HCT116 (cell line): ENCODE measurements at places on chromosomes 7 and 10. TPM values are rescaled to one million over a fixed set of nuclear protein-coding genes. Genes with fewer than 3 reads are reported as not detected.

GRCh38 chr7:106139265-106140251 lies 27.4 kb upstream of the SYPL1 start:
- H3K36me3 ChIP-seq, result no peaks in the 10 kb centered on the region
- no peak overlapping the region for H3K27ac ChIP-seq
- DNase-seq, result no peak

- DNase-seq, result no peak
- no peaks in the 10 kb centered on the region; the same call in 1 of the 2 replicates for H3K4me1 ChIP-seq
- H3K27me3 ChIP-seq, result no peaks in the 10 kb centered on the region
- no peak overlapping the region for H3K4me3 ChIP-seq
- no peak overlapping the region for H3K27ac ChIP-seq
These were observed 263.2 kb upstream of the C7orf33 start for GRCh38 chr7:148327379-148327778.

GRCh38 chr7:520503-521161 lies 986 bp upstream of the PDGFA start:
- peak overlapping the region; percentile 33; the same call in 1 of the 2 replicates for H3K4me3 ChIP-seq
- peaks cover 47% of the 10 kb centered on the region for H3K4me1 ChIP-seq
- H3K27me3 ChIP-seq, result no peaks in the 10 kb centered on the region
- DNase-seq, result no peak
- no peak overlapping the region; the same call in 1 of the 2 replicates for H3K27ac ChIP-seq
- no peaks in the 10 kb centered on the region for H3K36me3 ChIP-seq

GRCh38 chr10:15267496-15267895 lies 99.0 kb upstream of the NMT2 start:
- no peaks in the 10 kb centered on the region for H3K4me1 ChIP-seq
- DNase-seq, result no peak
- no peaks in the 10 kb centered on the region for H3K36me3 ChIP-seq
- H3K27ac ChIP-seq, result no peak overlapping the region
- no peak overlapping the region for H3K4me3 ChIP-seq

- DNase-seq, result no peak
- H3K4me1 ChIP-seq, result no peaks in the 10 kb centered on the region
- H3K4me3 ChIP-seq, result no peak overlapping the region
These were observed 87.6 kb upstream of the IL6 start for GRCh38 chr7:22639396-22639795.

- H3K27me3 ChIP-seq, result no peaks in the 10 kb centered on the region
- no peak overlapping the region for H3K4me3 ChIP-seq
- H3K36me3 ChIP-seq, result no peaks in the 10 kb centered on the region
- no peak overlapping the region for H3K27ac ChIP-seq
- peaks cover 29% of the 10 kb centered on the region for H3K4me1 ChIP-seq
These were observed 29.1 kb downstream of the GPRIN2 start for GRCh38 chr10:46527241-46527811.

- peak overlapping the region; percentile 46 for H3K27ac ChIP-seq
- H3K4me3 ChIP-seq, result peak overlapping the region; percentile 60
- H3K4me1 ChIP-seq, result peaks cover 62% of the 10 kb centered on the region
- no peaks in the 10 kb centered on the region for H3K36me3 ChIP-seq
These were observed 12.4 kb upstream of the HOXA2 start for GRCh38 chr7:27114881-27115220.

GRCh38 chr7:75039709-75040108 lies 33.9 kb downstream of the RCC1L start:
- H3K27ac ChIP-seq, result no peak overlapping the region
- no peaks in the 10 kb centered on the region for H3K4me1 ChIP-seq
- no peak overlapping the region for H3K4me3 ChIP-seq
- no peaks in the 10 kb centered on the region for H3K27me3 ChIP-seq
- H3K36me3 ChIP-seq, result peaks cover 4% of the 10 kb centered on the region; the same call in 1 of the 2 replicates

- H3K27ac ChIP-seq, result no peak overlapping the region
- no peaks in the 10 kb centered on the region for H3K27me3 ChIP-seq
- no peak overlapping the region for H3K4me3 ChIP-seq
- DNase-seq, result no peak
These were observed 318.3 kb downstream of the MDFIC start for GRCh38 chr7:115240242-115240641.

- no peak overlapping the region for H3K4me3 ChIP-seq
- no peak for DNase-seq
These were observed 215.3 kb upstream of the RHOBTB1 start for GRCh38 chr10:61159253-61159652.

DNA sequence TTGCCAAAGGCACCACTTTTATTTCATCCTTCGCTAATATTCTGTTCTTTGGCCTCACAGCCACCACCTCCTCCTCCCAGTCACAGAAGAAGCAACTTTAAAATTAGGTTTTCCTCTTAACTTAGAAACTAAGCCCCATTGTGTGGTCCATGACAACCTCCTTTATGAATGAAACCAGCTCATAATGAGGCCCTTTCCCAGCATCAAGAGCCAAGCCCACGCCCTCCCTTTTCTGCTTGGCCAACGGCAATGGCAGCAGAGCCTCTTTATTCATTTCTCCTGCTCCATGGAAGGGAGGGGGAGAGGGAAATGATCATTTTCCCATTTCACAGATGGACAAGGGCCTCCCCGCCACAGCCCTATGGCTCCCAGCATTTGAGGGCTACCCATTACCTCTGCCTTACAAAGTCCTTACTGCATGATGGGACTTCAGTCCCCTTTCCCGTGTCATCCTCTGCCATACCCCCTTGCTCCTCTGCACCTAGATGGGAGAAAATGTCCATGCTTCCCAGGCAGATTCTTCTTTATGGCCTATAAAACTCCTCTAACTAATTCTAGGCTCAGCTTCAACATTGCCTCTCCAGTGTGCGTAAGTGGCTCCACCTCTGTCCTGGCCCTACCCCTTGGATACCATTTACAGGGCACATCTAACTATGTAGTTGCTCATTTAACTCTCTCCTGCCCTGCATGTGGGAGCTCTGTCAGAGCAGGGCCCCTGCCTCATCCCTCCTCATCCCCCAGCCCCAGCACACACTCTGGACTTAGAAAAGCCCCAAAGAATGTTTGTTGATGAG lies 475.5 kb downstream of the RPS24 start:
- no peak overlapping the region for H3K27ac ChIP-seq
- H3K27me3 ChIP-seq, result 0 out of 2 replicates have a peak, but pooled peaks cover 10% of the 10 kb centered on the region
- H3K36me3 ChIP-seq, result no peaks in the 10 kb centered on the region
- H3K4me3 ChIP-seq, result no peak overlapping the region
- H3K4me1 ChIP-seq, result no peaks in the 10 kb centered on the region; the same call in 1 of the 2 replicates

GRCh38 chr10:75058161-75058560 lies 53.3 kb upstream of the SAMD8 start:
- H3K4me1 ChIP-seq, result no peaks in the 10 kb centered on the region
- no peaks in the 10 kb centered on the region for H3K36me3 ChIP-seq
- no peak overlapping the region for H3K27ac ChIP-seq
- no peak overlapping the region for H3K4me3 ChIP-seq
- DNase-seq, result no peak

GRCh38 chr7:51318886-51319579 lies 2.4 kb upstream of the COBL start:
- peaks cover 15% of the 10 kb centered on the region for H3K4me1 ChIP-seq
- no peaks in the 10 kb centered on the region for H3K36me3 ChIP-seq
- no peak overlapping the region for H3K4me3 ChIP-seq
- no peak overlapping the region for H3K27ac ChIP-seq
- no peaks in the 10 kb centered on the region for H3K27me3 ChIP-seq
- DNase-seq, result no peak

DNA sequence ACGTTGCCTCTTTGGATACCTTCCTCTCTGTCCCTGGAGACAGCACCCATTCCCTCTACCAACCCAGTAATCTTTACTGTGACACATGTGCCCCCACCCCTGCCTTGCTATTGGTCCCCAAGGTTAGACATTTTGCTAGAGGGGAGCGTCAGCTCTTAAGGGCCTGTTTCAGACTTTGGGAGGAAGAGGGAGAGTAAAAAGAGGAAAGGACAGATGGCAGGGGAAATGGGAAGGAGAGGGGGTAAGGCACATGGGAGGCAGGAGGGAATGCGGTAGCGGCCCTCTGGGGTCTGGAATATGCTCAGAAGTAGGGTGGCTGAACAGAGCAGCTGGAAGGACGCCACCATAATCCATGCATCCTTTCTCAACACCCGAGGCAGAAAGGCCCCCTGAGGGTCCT lies 12.2 kb downstream of the BLNK start:
- DNase-seq, result no peak
- no peak overlapping the region for H3K27ac ChIP-seq
- no peaks in the 10 kb centered on the region for H3K4me1 ChIP-seq
- no peak overlapping the region for H3K4me3 ChIP-seq
- H3K27me3 ChIP-seq, result no peaks in the 10 kb centered on the region

GRCh38 chr10:103123282-103124024 lies 69.6 kb downstream of the NT5C2 start:
- no peak overlapping the region for H3K4me3 ChIP-seq
- H3K4me1 ChIP-seq, result no peaks in the 10 kb centered on the region
- no peaks in the 10 kb centered on the region for H3K27me3 ChIP-seq
- H3K27ac ChIP-seq, result no peak overlapping the region

- H3K4me3 ChIP-seq, result no peak overlapping the region
- H3K27me3 ChIP-seq, result no peaks in the 10 kb centered on the region
- H3K4me1 ChIP-seq, result no peaks in the 10 kb centered on the region
These were observed 435.4 kb upstream of the DPP6 start for GRCh38 chr7:153616711-153617325.

GRCh38 chr7:47046949-47047348 lies 535.0 kb downstream of the TNS3 start:
- H3K4me1 ChIP-seq, result no peaks in the 10 kb centered on the region
- H3K27me3 ChIP-seq, result no peaks in the 10 kb centered on the region
- no peak for DNase-seq
- no peak overlapping the region for H3K4me3 ChIP-seq
- no peaks in the 10 kb centered on the region for H3K36me3 ChIP-seq

GRCh38 chr7:138023618-138024342 lies 21.9 kb upstream of the CREB3L2 start:
- no peaks in the 10 kb centered on the region for H3K4me1 ChIP-seq
- no peak overlapping the region for H3K4me3 ChIP-seq
- H3K27ac ChIP-seq, result no peak overlapping the region
- no peak for DNase-seq
- no peaks in the 10 kb centered on the region for H3K27me3 ChIP-seq

- H3K27me3 ChIP-seq, result no peaks in the 10 kb centered on the region
- no peak overlapping the region for H3K27ac ChIP-seq
- peaks cover 41% of the 10 kb centered on the region for H3K4me1 ChIP-seq
These were observed 22.6 kb upstream of the INPP5A start for GRCh38 chr10:132514821-132515520.

DNA sequence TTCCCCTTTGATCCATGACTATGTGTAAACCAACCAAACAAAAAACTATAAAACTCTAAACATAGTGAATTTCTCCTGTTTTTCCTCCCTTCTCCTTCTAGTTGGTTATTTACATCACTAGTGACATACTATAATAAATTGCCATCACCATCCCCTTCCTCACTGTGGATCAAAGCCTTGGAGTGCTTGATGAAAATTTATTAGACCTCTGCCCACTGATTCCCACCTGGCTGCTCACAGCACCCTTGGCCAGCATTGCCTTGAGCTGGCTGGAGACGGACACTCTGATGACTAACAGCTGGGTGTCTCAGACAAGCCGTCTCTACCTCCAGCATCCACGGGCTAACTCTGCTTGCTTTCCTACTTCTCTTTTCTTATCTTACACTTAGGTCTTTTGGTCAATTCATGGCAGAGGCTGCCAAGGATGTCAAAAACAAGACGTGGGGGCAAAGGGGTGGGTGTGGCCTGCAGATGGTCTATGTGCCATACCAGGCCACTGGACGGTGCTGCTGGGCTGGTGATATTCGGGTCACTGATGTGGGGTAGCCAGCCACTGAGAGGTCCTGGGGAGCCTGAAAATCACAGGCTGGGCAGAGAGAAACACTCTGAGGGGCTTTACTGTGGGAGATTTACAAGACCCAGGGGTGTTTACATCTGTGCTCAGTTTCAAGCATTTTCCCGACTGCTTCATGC lies 207.8 kb downstream of the TAX1BP1 start:
- H3K27ac ChIP-seq, result no peak overlapping the region
- H3K27me3 ChIP-seq, result no peaks in the 10 kb centered on the region
- no peak overlapping the region for H3K4me3 ChIP-seq
- no peak for DNase-seq
- H3K4me1 ChIP-seq, result no peaks in the 10 kb centered on the region

The HOXA5 gene
- total RNA-seq, result 6.7 TPM

The PIP gene
- not detected for total RNA-seq

The CRPPA gene
- total RNA-seq, result 1.6 TPM

The SLC26A3 gene
- total RNA-seq, result 0.54 TPM

The C10orf95 gene
- total RNA-seq, result 2.1 TPM

The CLDN12 gene
- 30.6 TPM for total RNA-seq

The PON3 gene
- total RNA-seq, result 2.6 TPM

The TMEM270 gene
- 1.1 TPM for total RNA-seq

The GHRHR gene
- not detected for total RNA-seq

The SEMA3D gene
- 1.4 TPM for total RNA-seq
